ENCODE measurements at places on chromosomes 11 and 22. TPM values are rescaled to one million over a fixed set of nuclear protein-coding genes. Genes with fewer than 3 reads are reported as not detected.

The UBQLNL gene
- not detected for total RNA-seq

The C11orf87 gene
- total RNA-seq = not detected

The CRYAB gene
- 2.2 TPM for total RNA-seq

The HBG2 gene
- total RNA-seq = not detected

The C1QTNF4 gene
- total RNA-seq = 9.9 TPM

The FGF19 gene
- 0.66 TPM for total RNA-seq

The IL18BP gene
- total RNA-seq = 13.0 TPM

The DUSP18 gene
- 7.3 TPM for total RNA-seq

The CTSD gene
- total RNA-seq = 208 TPM
